ENCODE measurements at places on chromosomes 2 and 18.

DNA sequence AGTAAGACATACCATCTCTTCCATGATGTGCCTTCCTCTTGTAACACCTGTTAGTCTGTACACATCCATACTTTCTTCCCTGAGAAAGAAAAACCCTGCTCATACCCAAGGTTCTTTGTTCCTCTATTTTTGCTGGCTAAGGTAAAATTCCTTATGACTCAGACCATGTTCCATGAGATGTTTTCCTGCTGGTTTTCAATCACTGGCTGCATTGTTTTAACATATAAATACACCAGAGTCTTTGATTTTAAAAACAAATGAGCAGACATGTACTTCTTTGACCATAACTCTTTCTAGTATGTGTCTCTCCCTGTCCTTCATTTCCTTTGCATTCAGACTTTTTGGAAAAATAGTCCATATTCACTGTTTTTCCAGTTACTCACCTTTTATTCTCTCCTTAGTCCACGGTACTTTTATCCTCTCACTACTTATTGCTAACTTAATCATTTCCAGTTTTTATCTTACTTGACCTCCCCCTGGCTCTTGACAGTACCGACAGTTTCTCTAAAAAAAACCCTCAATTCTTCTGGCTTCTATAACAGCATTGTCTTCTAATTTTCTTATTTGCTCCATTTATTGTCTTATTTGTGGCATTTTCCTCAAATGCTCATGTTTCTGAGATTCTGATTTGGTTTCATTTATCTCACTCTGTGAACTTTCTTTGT lies 4.3 kb downstream of the VAPA start:
- H3K27me3 ChIP-seq = no peaks in the 10 kb centered on the region
- peak overlapping the region; percentile 10 for H3K4me3 ChIP-seq
- H3K4me1 ChIP-seq = peaks cover 76% of the 10 kb centered on the region
- H3K36me3 ChIP-seq = no peaks in the 10 kb centered on the region
- no peak overlapping the region for H3K27ac ChIP-seq

DNA sequence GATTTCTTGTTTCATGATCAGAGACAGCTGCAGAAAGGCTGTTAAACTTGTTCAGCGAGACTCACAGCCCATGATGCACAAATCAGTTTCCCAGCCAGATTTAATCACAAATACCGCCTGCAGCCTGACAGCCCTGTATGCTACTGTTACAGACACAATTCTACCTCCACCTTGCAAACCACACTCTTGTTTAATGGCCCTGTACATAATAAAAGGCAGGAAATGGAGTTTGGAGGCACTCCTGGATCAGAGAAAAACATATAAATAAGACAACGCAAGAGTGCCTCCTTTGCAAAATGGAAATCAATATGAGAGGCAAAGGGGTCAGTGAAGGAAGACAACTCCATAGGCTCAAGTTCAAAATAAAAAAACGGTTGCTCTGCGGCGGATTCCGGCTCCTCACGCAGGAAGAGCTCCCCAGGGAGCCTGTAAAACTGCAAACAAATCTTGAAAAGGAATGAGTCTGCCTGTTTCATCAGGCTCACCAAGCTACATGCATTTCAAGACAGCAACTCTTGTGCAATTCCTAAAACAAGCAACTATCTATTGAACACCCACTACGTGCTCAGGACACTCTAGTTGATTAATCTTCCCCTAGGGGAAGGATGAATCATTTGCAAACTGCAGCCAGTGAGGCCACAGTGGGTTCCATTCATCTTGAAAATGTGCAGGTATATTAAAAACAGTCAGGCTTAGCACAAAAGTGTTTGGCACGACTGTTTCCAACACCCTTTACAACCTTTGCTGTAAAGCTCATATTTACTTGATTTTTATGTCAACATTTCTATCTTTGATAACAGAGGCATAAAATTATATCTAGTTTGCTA lies 37.5 kb downstream of the TBC1D8 start:
- H3K27ac ChIP-seq = peak overlapping the region; percentile 71
- H3K4me3 ChIP-seq = no peak overlapping the region

- DNase-seq = peak; percentile 83
- H3K36me3 ChIP-seq = no peaks in the 10 kb centered on the region
- peaks cover 6% of the 10 kb centered on the region for H3K27me3 ChIP-seq
- H3K4me1 ChIP-seq = no peaks in the 10 kb centered on the region
Measured at GRCh38 chr2:70647873-70648481, 94.4 kb upstream of the TGFA start.

DNA sequence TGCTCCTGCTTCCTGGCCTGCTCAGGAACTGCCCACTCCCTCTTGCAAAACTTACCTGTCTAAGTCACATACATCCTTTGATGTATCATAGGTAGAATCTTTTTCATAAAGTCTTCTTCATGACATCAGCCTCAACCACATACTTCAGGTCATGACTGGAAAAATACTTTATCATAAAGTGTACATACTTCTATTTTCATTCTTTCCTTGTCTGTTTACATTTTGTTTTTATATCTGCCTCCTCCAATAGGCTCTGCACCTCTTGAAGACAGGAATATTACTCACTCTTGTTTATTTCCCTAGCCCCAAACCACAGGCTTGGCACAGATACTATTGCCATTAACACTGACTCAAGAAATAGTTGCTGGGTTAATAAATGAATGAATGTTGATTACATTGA lies 43.6 kb upstream of the ZNF804A start:
- H3K36me3 ChIP-seq = no peaks in the 10 kb centered on the region
- H3K4me3 ChIP-seq = no peak overlapping the region
- no peaks in the 10 kb centered on the region for H3K4me1 ChIP-seq

DNA sequence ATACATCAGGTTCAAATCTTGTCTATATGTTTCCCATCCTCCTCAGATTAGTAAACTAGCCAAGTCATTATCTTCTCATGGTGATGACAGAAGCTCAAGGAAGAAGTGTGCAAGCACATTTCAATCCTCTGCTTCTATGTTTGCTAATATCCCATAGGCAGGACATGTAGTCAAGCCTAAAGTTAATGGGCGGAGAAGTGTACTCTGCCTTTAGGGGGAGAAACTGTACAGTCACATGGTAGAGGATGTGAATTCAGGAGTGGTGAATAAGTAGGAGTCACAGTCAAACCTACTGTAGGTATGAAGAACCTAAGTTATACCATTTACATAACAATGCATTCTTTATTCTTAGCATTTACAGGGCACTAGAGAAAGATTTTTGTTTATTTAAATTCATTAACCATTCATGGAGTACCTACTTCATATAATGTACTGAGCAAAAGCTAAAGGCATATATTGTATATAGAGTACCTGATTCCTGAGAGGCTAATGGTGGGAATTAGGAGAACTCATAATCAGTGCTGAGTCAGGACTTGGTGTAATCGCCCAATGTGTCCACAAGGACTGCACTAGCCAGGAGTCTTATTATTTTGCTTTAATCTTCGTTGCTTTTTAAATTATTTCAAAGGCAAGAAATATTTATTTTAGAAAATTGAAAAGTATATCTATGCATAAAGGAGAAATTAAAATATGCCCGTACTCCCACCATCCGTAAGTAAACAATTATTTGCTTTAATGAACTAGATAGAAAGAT lies 394.3 kb upstream of the ETAA1 start:
- H3K36me3 ChIP-seq = no peaks in the 10 kb centered on the region
- DNase-seq = no peak
- H3K27ac ChIP-seq = no peak overlapping the region
- no peaks in the 10 kb centered on the region for H3K27me3 ChIP-seq
- no peak overlapping the region for H3K4me3 ChIP-seq
- no peaks in the 10 kb centered on the region for H3K4me1 ChIP-seq

GRCh38 chr2:182020286-182021070 lies 34.8 kb downstream of the PPP1R1C start:
- H3K4me1 ChIP-seq = peaks cover 22% of the 10 kb centered on the region
- H3K27me3 ChIP-seq = no peaks in the 10 kb centered on the region

- no peak for DNase-seq
- no peak overlapping the region for H3K4me3 ChIP-seq
- H3K27me3 ChIP-seq = no peaks in the 10 kb centered on the region
- no peaks in the 10 kb centered on the region for H3K4me1 ChIP-seq
- H3K36me3 ChIP-seq = peaks cover 4% of the 10 kb centered on the region
- no peak overlapping the region for H3K27ac ChIP-seq
Measured at GRCh38 chr2:207930747-207931146, 94.6 kb downstream of the PLEKHM3 start.

DNA sequence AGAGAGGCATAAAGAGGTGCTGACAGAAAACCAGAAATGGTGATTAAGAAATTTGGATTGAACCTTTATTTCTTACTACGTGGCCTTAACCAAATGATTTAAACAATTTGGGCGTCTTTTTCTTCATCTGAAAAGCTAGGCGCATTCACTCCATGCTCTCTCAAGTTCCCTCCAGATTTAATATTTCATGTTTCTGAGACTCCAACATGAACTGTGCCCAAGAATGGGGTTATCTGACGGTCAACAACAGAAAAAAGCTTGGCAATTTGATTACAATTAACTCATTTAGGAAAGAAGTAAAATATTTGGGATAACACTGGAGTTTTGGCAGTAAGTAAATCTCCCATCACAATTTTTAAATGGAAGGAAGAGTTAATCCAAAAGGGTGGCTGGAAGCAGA lies 345.4 kb downstream of the ARHGAP15 start:
- no peaks in the 10 kb centered on the region for H3K4me1 ChIP-seq
- no peak overlapping the region for H3K4me3 ChIP-seq
- DNase-seq = no peak
- H3K27me3 ChIP-seq = no peaks in the 10 kb centered on the region
- no peak overlapping the region for H3K27ac ChIP-seq

DNA sequence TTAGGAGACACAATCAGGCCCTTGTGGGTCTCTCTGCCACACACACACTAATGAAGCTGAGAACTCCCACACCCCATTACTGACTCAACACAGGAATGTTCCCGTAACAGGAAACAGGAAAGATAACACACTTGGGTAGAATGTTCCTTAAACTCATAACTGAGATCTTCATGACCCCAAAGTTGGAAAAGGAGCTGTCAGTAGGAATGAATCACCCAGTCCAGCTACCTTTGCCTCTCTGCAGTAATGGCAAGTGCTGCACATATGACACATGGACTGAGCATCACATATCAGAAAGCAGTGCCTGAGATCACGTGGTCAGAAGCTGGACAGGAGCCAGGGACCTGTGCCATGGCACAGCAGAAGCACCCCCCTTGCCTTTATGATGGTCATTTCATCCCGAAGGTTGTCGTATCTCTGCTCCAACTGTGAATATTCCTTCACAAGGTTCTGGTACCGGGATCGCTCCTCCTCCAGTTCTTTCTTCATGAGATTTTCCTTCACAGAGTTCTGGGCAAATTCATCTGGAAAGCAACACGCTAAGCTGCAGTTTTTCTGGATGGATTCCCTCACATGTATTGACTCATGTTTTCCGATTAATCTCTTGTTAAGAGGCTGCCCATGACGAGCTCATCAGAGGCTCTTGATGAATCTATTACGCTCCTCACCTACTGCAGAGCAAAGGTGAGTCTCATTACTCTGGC lies 65.4 kb upstream of the ACAA2 start:
- no peak for DNase-seq
- H3K4me1 ChIP-seq = no peaks in the 10 kb centered on the region
- H3K27me3 ChIP-seq = peaks cover 2% of the 10 kb centered on the region
- H3K27ac ChIP-seq = no peak overlapping the region
- no peaks in the 10 kb centered on the region for H3K36me3 ChIP-seq

DNA sequence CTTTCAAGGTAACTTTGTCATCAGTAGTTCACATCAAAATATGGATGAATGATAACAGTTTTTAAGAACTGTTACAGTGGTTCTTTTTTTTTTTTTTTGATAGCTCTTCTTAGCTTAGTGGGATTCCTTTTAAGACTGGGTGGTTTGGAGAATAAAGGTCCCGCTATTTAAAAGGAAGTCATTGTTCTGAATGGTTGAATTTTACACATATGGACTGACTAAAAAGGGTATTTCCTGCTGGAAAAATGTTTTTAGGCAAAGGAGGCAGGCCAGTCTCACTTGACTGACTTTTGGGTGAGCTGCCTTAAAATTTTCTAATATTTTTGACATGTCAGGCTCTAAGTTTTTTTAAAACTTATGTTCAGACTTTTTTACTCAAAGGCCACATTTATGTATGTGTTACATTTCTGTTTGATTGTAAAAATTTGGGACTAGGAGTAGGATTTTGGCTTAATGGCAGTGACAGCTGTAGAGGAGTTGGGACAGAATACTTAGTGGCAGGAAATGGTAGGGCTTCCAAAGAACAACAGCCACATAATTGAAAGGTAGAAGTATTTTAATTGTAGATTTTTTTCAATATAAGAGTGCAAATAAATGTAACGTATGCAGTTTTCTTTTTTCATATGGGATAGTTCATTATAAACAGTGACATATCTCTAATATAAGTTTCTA lies 13.7 kb downstream of the VAPA start:
- H3K27me3 ChIP-seq = no peaks in the 10 kb centered on the region
- no peak for DNase-seq
- H3K27ac ChIP-seq = no peak overlapping the region
- H3K4me1 ChIP-seq = peaks cover 8% of the 10 kb centered on the region
- H3K4me3 ChIP-seq = no peak overlapping the region

GRCh38 chr18:23816740-23817139 lies 127.5 kb downstream of the LAMA3 start:
- H3K27me3 ChIP-seq = no peaks in the 10 kb centered on the region
- DNase-seq = no peak
- H3K4me3 ChIP-seq = no peak overlapping the region
- no peaks in the 10 kb centered on the region for H3K4me1 ChIP-seq
- H3K27ac ChIP-seq = no peak overlapping the region

DNA sequence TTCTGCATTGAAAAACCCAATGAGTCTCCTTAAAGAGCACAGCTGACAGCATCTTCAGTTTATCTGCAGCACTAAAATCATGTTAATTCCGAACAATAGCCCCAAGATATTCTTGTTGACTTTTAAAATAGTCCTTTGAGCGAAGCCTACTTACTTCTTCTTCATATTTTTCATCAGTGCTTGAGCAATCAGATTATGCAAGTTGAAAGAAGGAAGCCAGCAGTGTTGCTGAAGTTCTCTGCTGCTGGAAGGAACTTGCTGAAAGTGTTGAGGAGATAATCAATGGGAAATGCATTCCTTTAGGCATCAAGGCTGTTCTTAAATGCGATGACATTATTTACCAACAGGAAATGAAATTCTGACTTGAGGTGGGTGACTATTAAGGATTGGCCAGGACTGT lies 105.9 kb upstream of the SNTG2 start:
- H3K36me3 ChIP-seq = no peaks in the 10 kb centered on the region
- H3K27me3 ChIP-seq = no peaks in the 10 kb centered on the region
- H3K4me3 ChIP-seq = no peak overlapping the region
- DNase-seq = no peak
- H3K27ac ChIP-seq = no peak overlapping the region
- no peaks in the 10 kb centered on the region for H3K4me1 ChIP-seq

DNA sequence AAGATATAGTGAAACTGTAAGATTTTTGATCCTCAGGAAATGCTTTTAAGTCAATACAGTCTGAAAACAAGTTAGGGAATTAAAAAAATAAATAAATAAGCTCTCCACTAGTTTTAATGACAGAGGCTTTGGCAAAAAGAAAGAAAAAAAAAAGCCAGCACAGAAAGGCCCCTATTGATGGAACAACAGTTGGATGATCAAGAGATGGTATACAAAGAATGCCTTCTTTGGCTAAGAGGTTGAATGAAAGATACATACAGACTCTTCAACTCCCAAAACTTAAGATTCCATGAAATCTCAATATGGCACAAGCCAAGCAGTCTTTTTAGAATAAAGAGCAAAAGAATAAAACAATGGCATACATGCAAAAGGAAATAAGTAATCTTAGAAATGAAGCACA lies 64.0 kb upstream of the GALNT5 start:
- peak overlapping the region; percentile 85 for H3K27ac ChIP-seq
- peaks cover 34% of the 10 kb centered on the region for H3K4me1 ChIP-seq
- H3K36me3 ChIP-seq = no peaks in the 10 kb centered on the region
- no peaks in the 10 kb centered on the region for H3K27me3 ChIP-seq
- no peak overlapping the region for H3K4me3 ChIP-seq

GRCh38 chr2:152221839-152222238 lies 46.3 kb upstream of the STAM2 start:
- no peak overlapping the region for H3K27ac ChIP-seq
- no peak for DNase-seq
- H3K36me3 ChIP-seq = no peaks in the 10 kb centered on the region
- H3K27me3 ChIP-seq = no peaks in the 10 kb centered on the region
- no peaks in the 10 kb centered on the region for H3K4me1 ChIP-seq

All from DND-41 (cell line).